ENCODE measurements at places on chromosomes 12 and 14.
A peak's percentile ranks its signal among the peaks of the same experiment; 100 is the strongest.

GRCh38 chr14:32192712-32193373 lies 9.0 kb upstream of the RNU6-7 start:
- DNase-seq, result peak; percentile 13

DNA sequence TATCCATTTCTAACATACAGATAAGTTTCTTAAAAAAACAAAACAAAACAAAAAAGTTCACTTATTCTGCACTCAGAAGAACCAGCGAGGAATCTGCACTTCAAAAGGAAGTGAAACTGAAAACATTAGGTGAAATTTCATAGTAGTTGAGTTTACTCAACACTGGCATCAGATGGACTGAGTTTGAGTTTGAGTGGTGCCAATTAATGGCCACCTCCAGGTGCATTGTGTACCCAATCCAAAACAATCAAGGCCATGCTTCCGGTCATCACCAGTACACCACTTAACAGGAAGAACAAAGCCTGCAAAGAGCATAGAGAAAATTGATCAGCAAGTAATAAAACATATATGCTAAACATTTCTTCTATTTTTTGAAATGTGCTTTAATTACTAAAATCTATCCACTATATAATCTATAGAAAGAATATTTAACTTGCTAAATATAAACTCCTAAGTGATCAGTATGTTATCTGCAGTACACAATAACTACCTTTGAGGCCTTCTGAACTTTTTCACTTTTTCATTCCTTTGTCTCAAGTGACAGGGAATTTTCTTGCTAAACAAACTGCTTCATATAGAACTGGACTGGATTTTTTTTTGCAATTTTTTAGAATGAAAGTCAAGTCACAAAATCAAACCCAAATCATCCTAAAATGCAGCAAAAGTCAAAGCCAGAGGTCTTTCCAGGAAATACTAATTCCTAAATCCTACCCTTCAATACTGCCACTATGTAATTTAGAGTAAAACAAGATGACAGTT lies 11.5 kb downstream of the SLC38A2 start:
- peak; percentile 30 for DNase-seq

DNA sequence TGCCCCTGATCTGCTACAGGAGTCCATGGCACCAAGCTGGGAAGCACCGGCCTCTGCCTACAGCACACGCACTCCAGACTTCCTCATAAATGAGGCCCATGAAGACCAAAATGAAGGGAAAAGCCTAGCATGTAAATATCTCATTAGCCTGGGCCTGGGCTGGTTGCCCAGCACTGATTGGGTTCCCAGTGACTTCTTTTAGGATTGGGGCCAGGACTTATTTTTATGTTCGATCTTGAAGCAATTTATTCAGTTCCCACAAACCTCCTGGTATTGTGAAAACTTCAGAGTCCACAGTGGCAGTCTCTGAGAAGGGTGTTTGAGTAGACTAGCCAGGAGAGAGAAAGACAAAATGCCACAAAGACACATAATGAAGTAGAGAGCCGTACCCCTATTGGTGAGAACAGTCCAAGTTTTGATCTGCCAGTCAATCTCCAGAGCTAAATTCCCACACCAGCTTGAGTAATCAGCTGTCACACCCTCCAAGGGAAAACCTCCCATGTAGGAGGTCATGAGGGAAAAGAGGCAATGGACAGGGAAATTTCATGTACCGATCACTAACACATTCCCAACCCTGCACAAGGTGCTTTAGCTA lies 78.2 kb downstream of the PHLDA1 start:
- DNase-seq, result peak; percentile 64

DNA sequence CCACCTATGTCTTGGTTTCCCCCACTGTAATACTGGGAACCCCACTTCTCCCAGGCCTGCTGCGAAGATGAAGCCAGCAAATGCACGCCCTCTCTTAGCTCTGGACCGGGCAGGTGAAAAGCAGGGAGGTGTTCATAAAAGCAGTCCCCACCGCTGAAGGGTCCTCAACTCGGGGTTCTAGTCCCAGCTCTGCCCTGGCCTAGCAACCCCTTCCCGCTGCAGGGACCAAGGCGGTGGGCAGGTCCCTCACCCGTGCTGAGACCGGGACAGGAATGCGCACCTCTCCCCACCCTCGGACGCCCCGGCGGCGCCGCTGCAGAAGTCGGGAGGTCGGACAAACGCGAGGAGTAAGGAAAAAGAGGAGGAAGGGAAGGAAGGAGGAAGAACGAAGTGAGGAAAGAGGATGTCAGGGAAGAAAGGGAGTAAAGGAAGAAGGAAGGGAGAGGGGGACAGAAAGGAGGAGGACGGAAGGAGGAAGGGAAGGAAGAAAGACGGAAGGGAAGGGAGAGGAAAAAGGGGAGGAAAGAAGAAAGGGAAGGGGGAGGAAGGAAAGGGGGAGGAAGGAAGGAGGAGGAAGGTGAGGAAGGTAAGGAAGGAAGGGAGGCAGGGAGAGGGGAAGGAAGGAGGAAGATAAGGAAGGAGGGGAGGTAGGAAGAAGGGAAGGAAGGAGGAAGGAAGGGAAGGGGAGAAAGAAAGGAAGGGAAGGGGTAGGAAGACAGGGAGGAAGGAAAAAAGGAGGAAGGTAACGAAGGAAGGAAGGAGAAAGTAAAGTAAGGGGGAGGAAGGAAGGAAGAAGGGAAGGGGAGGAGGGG lies 701 bp downstream of the SPRING1 start:
- peak; percentile 11 for DNase-seq

DNA sequence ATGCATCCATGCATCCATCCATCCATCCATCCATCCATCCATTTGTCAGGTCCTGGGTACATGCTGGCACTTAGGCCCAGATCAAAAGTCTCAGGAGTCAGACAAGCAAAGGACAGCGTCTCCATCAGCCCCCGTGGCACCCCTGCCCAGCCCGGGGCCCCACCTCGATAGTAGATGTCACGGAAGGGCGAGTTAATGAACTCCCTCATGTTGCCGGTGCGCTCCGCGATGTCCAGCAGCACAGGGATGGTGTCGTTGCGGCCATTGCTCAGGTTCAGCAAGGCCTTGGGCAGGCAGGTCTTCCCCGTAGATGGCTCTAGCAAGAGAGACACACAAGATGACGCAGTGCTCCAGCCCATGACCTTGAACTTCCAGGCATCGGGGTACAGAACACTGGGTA lies 30.4 kb downstream of the TRPV4 start:
- no peak for DNase-seq

GRCh38 chr12:60760965-60761364 lies 1165.1 kb downstream of the SLC16A7 start:
- no peak for DNase-seq

DNA sequence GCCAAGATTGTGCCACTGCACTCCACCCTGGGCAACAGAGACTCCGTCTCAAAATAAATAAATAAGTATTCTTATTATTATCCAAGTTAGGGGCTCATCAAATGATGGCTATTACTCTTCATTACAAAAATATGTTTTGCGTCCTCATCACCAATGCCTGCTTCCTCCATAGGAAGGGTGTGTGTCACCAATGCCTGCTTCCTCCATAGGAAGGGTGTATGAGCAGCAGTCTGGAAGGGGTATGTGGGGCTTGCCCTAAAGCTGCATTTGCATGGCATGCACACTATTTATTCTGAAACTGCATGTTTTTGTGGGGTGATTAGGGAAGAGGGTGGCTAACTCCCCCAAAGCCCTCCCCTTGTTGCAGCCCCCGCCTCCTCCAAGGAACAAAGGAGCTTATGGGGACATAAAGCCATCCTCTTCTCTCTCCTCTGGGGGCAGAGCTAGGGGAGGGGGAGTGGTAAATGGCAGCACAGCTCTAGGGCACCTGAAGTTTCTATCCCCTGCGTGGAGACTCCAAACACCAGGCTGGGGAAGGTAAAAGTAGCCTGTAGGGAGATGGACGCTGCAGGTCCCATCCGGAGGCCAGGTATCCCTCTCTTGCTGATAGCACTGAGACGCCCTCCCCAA lies 1.3 kb downstream of the CAMKK2 start:
- DNase-seq, result peak; percentile 20

DNA sequence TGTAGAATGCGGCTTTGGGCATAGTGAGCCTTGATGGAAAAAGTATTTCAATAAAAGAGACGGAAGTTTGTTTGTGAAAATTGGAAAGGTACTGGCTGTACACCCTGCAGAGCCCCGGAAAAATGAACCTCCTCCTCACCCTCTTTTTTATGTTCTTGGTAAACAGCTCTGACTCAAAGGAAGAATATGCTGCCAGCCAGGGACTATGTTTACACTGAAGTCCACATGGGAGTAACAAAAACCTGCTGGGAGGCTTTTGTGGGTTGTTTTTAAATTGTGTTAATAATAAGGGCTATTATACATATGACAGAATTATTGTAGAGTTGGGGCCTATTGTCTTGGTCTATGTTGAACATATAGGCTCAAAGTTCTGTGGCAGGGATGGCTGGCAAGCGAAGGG lies 70.7 kb downstream of the TTC8 start:
- peak; percentile 77 for DNase-seq

DNA sequence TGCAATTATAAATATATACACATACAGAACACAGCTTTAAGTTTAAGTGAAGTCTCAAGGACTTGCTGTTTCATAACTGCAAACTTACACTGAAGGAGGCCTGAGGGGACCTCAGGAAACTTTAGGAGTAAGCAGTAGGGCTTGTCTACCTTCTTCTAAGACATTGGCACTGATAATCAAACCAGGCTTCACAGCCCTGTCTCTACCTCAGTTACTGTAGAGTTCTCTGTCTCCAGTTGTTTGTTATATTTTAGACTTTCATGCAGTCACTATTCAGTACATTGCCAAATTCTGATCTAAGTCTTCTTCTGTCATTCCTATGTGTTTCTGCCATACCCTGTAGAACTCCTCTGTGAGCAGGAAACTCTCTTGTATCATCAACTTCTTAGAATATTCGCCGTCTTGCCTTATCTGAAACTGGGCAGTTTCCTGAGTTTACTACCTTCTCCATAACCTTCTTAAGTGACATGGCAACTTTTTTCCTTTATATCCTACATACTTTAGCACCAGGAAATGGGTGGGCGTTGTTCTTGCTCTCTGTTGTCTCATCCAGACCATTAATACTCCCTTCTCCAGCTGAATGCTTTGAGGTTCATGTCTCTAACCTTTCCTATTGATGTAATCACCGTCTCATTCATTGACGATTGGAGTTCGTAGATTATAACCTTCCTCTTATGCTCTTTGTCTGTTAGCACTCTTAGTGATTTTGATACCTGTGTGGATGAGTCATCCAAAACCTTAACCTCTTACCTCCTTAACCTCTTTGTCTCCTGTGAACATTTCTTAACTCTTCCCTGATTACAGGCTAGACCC lies 11.4 kb downstream of the APAF1 start:
- DNase-seq, result peak; percentile 45

DNA sequence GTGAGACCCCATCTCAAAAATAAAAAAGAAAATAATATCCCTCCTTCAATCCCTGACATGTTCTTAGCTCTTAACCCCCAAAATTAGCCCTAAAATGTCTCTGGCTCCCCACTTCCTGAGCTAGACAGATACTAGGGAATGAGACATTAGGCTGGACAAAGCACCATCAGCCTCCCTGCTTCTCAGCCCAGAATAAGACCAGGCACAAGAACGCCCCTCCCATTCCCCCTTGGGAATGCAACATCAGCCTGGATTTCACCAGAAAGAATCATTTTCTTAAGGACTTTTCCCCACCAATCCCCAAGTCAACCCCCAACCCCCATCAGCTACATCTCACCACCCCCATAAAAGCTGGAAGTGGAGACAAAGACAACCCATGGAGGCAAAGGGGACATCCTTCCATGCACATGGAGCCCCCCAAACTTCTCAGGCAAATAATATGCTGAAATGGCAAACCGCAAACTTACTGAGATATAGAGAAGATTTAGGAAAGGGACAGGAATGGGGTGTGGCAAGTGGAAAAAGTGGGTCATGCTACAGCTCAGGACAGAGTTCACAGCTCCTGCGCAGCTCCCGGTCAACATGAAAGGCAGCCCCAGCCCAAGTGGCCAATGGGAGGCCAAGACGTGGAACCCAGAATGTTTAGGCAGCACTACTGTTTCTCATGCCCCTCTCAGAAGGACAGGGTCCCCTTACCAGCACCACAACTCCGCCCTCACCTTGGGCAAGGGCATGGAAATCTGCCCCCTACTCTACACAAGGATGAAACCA lies 2.7 kb downstream of the CHD4 start:
- DNase-seq, result no peak

DNA sequence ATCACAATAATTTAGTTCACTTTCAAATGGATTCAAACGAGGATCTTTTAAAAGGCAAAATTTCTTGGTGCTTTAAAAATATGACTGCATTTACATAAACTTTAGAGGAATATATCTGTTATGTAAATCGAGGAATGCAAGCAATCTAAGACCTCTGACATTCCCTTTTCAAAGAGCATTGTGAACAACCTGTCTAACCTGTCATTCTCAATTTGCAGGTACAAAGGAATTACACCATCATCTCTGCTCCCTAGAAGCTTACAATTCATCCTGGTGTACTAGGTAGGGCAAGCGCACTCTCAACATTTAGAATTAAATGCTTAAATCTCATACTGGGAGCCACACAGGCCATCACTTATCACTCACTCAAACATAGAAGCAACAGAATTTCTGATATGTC lies 35.6 kb downstream of the BMP4 start:
- peak; percentile 76 for DNase-seq

- peak; percentile 65 for DNase-seq
Observed at GRCh38 chr12:14960548-14961465, 594 bp downstream of the ARHGDIB start.

DNA sequence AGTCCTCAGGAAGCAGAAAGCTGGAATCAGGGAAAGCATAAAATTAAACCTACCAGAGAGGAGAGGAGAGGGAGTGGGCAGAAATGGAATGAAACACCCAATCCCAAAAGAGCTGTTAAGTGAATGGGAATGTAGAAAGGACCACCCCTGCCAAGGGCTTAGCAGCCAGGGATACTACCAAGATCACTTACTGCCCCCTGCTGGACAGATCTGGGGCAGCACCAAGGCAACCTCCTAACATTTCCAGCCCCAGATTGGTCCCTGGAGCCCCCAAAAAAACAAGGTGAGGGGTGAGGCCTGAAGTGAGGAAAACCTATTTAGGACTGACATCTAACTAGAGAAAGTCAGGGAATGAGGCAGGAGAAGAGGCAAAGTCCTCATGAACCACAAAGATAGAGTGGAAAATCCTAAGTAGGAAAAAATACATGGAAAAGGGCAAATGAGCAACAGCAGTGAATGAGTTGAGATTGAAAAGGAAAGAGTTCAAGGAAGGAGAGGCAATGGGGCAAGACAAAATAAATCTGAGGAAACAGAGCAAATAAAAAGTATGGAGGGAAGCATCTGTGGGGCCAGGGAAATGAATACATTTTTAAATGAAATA lies 11.2 kb upstream of the FKBP11 start:
- peak; percentile 57 for DNase-seq

DNA sequence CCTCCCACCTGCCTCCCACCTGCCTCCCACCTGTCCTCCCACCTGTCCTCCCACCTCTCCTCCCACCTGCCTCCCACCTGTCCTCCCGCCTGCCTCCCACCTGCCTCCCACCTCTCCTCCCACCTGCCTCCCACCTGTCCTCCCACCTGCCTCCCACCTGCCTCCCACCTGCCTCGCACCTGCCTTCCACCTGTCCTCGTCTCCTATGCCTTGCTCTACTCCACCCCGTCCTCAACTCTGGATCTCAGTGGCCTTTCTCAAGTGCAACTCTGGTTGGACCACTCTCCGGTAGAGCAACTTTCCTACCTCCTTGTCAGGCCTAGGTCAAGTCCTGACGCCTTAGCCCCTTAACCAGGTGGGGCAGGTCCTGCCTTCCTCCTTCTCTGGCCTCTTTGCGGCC lies 29.3 kb upstream of the PEX5 start:
- DNase-seq, result no peak

- DNase-seq, result no peak
Observed at GRCh38 chr12:107384645-107385044, 291.3 kb upstream of the CRY1 start.
